ENCODE measurements at places on chromosomes 5 and 9.

DNA sequence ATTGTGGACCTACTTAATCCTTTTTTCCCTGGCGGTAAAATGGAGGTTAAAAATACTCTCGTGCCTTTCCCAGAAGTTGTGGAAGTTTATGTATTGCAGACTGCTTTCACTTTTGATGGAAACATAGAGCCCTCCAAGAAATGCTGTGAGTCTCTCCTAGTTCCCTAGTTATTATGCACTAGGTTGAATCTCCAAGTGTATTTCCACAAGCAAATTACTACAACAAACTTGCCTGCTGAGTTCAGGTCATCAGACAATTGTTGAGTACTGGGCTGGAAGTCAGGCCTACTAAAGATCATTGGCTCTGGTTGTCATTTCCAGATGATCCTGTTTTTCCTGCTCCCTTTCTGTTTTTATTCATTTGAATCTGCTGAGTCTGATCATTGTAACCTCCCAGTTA lies 104.1 kb downstream of the CD180 start:
- no peak for DNase-seq

DNA sequence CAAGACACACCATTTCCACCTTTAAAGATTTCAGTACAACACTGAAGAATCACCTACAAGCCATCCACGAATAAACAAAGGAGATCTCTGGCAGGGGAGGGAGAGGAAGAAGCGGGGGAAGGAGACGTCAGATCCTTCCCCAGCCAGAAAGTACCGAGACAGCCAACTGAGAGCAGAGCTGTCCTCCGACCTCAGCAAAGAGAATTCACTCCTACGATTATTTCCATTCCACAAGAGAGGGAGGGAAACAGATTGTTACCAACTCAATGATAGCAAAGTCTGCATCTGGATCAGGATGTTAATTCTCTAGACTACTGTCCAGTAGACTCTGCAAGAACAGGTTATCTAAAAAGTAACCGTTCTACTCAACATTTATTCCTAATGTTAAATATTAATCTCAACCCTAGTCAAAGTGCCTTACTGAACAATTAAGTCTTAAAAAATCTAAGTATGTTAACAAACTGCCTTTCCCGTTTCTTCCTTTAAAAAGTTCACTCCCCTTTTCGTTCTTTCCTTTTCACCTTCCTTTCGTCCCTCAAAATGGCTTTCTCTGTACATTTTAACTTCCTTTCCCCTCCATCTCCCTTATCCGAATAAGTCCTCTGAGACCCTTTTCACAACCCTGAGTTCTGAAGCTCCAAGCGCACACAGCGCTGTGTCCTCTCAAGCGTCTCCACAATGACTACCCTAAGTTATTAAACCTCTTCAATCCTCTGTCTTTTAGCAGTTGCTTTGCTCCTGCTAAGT lies 1.4 kb downstream of the CHD1 start:
- DNase-seq: peak; percentile 20

- no peak for DNase-seq
These were observed 140.9 kb downstream of the PAM start for GRCh38 chr5:102895976-102896375.

GRCh38 chr9:29866556-29866955 lies 2293.3 kb upstream of the C9orf72 start:
- no peak for DNase-seq

GRCh38 chr9:133180953-133181352 lies 17.2 kb upstream of the GBGT1 start:
- DNase-seq: no peak

Measured in activated naive CD8-positive, alpha-beta T cell treated with anti-CD3 and anti-CD28 coated beads, Interleukin-2, amount 50 U/mL, for 16 hours (primary cell).